ENCODE measurements at places on chromosomes 13 and 19.

DNA sequence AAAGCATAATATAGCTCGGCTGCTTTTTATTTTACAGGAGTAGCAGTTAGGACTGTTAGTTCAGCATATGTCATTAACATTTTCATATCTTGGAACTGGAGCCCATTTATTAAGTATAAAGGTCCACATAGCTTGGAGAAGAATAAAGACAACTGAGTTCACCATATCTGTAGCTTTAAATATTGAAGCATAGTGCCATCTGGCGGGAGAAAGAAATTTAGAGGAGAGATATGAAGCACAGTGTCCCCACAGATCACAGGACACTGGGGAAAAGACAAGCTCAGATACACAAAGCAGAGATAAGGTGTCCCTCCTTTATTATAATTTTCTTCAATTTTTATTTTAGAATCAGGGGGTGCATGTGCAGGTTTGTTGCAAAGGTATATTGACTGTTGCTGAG, 104.7 kb upstream of the FREM2 start:
- DNase-seq = no peak

DNA sequence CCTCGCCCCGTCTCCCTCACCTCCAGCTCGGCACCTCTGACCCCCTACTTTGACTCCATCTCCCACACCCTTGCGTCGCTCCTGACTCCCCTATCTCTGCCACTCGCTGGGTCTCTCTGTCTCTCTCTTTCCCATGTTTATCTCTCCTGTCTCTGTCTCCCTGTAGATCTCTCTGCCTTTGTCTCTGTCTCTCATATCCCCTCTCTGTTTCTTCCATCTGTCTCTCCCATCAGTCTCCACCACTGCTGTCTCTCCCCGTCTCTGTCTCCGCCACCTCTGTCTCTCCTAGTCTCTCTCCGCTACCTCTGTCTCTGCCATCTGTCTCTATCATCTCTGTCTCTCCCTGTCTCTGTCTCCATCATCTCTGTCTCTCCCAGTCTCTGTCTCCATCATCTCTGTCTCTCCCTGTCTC, 12.4 kb upstream of the BBC3 start:
- no peak for DNase-seq

DNA sequence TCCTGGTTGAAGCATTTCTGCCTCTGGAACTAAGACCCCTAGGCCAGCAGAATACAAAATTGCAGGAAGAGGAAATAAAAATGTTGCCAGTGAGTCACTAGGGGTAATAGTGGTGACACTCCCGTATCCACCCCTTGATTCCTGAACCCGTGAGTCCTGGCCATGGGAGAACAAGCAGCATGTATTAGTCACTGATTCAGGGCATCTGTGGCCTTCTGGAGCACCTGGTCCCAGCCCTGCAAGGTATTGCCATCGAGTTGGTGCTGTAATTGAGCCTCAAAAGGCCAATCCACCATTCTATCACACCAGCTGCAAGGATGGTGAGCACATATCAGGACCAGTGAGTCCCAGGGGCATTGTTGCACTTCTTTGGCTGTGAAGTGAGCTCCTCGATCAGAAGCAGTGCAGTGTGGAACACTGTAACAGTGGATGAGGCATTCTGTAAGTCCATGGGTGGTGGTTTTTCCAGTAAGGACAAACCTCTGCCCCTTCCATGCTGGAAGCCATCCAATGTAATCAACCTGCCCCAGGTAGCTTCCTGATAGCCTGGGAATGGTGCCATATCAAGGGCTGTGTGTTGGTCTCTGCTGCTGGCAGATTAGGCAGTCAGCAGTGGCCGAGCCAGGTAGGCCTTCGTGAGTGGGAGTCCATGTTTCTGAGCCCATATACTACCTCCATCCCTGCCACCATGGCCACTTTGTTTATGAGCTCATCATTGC, 39.6 kb downstream of the C1QTNF9 start:
- DNase-seq = no peak

GRCh38 chr13:51912091-51912490, 50.3 kb downstream of the CCDC70 start:
- DNase-seq = no peak

DNA sequence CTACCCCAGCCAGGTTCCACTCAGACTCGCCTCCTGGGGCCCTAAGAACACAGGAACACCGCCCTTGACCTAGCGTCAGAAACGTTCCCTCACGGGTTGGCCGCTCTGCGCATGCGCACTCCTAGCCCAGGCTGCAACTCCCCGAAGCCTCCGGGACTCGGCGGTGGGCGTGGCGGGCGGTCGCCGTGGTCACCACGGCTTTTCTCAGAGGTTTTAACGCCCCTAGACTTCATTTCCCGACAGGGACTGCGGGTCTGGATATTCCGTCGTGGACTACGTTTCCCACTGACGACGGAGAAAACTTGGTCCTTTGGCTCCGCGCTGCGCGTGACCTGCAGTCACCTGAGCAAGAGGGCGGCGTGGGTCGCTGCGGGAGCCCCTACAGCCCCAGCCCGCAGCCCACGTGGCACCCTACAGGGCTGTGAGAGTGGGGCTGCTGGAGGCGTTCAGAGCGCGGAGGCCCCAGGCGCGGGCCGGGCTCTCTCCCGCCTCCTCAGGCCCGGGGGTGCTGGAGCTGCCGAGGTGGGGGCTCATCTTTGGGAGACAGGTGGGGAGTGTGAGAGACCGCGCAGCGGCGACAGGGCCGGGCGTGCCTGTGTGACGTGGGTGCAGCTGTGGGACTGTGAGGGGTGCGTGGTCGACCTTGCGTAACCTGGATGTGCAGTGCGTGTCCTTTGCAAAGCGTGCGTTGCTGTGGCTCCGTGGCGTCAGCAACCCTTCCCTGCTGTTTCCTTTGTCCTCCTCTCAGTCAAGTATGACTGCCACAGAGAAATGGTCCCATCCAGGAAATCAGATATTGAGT, 38.0 kb upstream of the ZNF573 start:
- peak; percentile 88 for DNase-seq

- no peak for DNase-seq
These were observed 39.4 kb upstream of the MEDAG start for GRCh38 chr13:30866677-30867076.

- no peak for DNase-seq
These were observed 99.6 kb upstream of the SGCG start for GRCh38 chr13:23081220-23081619.

DNA sequence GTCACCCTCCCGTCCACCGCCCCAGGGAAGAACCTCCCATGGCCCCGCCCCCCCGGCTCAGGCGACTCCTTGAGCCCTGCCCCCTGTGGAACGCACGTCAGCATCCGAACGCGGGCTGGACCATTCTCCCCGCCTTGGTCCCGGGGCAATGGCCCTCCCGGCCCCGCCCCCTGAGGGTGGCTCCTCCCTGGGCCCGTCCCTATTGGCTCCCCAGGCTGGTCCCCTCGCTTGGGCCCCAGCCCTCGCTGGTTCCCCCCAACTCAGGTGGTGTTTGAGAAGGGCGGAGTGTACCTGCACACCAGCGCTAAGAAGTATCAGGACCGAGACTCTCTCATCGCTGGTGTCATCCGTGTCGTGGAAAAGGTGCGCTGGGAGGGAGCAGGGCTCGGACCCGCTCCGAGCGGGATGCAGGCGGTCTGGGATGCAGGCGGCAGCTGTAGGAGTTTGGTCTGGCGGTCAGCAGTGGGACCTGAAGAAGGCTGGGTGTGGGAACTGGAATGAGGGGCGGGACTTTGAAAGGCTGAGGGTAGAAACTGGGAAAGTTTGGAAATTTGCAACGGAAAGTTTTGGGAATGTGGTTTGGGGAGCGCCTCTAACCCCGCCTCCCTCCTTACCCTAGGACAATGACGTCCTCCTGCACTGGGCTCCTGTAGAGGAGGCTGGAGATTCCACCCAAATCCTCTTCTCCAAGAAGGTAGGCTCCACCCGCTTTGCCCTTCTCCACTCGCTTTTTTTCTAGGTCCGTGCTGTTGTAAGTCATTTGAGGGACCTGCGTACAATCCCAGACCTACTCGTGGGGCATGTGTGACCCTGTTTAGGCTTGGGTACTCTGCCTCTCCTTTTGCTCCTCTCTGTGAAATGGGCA, 609 bp downstream of the TBC1D17 start:
- DNase-seq = peak; percentile 98

DNA sequence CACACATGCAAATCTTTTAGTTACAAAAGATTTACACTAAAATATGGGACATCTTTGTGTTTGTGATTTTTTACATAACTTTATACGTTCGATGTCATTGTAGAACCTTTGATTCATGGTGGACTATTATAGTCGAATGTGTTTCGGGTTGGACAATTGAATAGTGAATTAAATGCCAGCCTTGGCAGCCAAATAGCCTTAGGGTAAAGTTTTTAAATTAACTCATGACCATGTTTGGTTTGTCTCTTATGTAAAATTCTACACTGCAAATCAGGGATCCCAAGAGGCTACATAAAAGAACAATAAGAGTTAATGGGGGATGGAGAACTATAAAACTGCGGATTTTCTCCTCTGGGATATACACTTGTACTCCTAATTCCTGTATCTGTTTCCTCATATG, 1735.6 kb upstream of the SPRY2 start:
- no peak for DNase-seq

GRCh38 chr13:98075048-98075447, 67.8 kb upstream of the FARP1 start:
- DNase-seq = no peak

- DNase-seq = no peak
These were observed 23.2 kb downstream of the STOML3 start for GRCh38 chr13:38967446-38967845.

DNA sequence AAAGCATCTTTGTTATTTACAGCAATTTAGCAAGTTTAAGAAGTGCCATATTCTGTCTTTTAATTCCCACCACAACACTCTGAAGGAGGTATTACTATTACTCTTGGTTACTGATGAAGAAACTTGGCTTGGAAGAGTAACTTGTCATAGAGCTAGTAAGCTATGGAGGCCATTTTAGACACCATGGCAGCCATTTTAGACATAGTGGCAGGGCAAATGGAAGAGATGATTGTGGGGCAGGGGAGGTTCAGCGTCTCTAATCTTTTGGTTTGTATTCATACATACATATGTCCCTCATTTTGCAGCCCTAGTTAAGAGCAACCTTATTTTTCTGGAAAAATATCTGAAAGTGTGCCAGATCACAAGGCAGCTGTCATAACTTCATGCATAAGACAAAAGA, 82.6 kb upstream of the SOX1 start:
- no peak for DNase-seq

DNA sequence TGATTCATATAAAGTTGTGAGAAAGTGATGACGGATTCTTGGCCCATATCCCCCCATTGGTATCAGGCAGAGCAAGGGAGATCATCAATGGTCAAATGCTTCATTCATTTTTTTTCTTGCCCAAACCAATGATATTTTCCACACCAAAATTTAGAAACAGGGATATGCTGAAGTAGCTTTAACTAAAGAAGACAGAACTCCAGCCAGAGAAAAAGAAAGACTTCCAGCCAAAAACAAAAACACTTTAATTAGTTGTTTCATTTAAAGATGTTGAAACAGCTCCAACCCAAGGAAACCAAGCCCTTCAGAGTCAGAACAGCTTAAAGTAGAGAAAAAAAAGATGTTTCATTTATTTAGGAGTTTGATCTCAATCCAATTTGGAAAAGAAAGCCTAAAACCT, 358.9 kb upstream of the NBEA start:
- no peak for DNase-seq

DNA sequence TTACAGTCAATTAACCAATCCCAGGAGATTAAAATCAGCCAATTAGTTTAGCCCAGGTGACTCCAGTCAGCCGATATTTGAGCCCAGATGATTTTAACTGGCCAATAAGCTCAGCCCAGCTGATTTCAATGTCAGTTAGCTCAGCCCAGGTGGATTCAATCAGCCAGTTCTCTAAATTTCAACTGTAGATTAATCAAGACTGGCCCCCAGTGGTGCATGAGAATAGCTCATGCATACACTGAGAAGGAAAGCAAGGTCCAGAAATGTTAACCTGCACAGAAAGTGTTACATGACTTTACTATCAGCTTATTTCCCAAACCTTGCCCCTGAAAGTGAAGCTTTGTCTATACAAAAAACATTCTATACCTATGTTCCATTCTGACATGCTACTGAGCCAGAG, 55.4 kb upstream of the ZNF724 start:
- DNase-seq = no peak

- no peak for DNase-seq
These were observed 538 bp downstream of the LSM4 start for GRCh38 chr19:18322318-18322758.

- DNase-seq = no peak
These were observed 7.6 kb upstream of the MATK start for GRCh38 chr19:3793799-3794198.

GRCh38 chr19:2239173-2239572, 2.5 kb downstream of the SF3A2 start:
- no peak for DNase-seq

GRCh38 chr19:14156971-14157717, 20.8 kb upstream of the ASF1B start:
- no peak for DNase-seq

- DNase-seq = no peak
These were observed 665.6 kb downstream of the SLITRK1 start for GRCh38 chr13:83216479-83217245.

GRCh38 chr19:41541990-41542584, 33.9 kb upstream of the CEACAM21 start:
- DNase-seq = no peak

DNA sequence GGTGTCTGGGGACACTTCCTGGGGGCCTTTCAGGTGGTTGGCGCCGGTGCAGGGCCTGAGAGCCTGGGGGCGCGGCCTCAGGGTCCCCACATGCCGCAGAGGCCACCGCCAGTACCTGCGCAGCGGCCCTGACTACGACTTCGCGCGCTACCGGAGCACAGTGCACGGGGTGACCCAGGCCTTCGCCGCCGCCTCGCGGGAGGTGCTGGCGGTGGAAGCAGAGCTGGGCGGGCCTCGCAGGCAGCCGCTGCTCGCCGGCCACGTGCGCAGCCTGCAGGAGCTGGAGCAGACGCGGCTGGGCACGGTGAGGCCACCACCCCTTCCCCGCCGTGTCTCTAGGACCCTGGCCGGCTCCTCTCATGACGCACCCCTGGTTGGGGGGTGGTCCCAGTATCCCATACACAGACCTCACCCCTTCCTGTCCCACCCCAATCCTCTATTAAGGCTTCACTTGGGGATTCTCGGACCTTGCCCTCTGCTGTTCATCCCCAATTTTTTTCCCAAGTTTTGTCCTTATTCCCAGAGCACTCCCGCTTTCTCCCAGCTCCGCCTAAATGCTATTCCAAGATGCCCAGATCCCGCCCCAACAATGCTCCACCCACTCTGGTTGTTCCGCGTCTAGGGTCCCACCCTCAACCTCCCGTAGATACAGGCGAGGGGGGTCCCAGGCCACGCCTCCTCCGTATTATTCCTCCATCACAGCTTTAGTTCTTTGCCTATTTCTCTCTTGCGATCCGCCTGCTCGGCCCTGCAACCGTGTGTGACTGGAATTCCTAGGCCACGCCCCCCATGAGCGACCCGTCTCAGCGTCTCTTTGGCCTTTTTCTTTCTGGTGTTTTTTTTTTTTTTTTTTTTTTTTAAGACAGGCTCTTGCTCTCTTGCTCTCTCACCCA, 1.0 kb downstream of the REX1BD start:
- peak; percentile 84 for DNase-seq

DNA sequence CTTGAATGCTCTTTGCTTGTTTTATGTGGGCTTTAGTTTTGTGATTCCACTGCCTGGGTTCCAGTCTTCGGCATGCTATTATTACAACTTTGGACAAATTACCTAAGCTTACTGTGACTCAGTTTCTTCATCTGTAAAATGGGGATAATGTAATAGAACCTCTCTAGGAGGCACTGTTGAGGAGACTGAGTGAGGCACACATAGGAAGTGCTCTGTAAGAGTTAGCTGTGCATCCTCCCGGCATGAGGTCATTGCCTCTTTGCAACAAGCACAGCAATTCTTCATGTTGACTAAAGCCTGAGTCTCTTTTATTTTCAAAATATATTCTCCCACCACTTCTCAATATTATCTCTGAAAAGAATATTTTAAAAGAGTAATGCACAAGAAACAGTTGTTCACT, 227.4 kb downstream of the DLEU7 start:
- DNase-seq = no peak

GRCh38 chr13:114148521-114148855, 16.1 kb upstream of the RASA3 start:
- peak; percentile 61 for DNase-seq

Measured in left hindlimb (tissue), 1 donor.